Effector memory CD8-positive, alpha-beta T cell (primary cell): ENCODE measurements at places on chromosomes 7 and 10.

- DNase-seq = no peak
Measured at GRCh38 chr10:12484941-12485805, 135.8 kb downstream of the CAMK1D start.

- no peak for DNase-seq
Measured at GRCh38 chr10:88544140-88544870, 38.8 kb downstream of the RNLS start.

GRCh38 chr7:81819861-81820260 is 50.0 kb upstream of the HGF start:
- no peak for DNase-seq

- no peak for DNase-seq
Measured at GRCh38 chr10:86103391-86104101, 263.0 kb downstream of the GRID1 start.

DNA sequence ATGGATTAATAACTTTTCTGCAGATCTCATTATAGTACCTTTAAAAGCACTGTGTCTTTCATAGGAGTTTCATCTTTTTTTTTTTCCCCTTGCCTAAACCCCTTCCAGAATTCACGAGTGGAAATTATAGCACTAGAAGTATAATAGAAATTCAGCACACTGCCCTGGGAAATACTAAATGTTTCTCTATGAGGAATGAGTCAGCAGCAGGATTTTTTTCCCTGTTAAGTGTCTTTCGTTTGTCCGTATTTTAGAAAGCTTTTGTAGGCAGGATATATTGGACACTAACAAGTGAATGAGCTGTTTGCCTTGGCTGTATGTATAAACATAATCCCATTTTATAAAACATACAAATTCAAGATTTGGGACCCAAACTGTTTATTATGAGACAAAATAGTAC is 105.8 kb downstream of the EXOC4 start:
- no peak for DNase-seq

DNA sequence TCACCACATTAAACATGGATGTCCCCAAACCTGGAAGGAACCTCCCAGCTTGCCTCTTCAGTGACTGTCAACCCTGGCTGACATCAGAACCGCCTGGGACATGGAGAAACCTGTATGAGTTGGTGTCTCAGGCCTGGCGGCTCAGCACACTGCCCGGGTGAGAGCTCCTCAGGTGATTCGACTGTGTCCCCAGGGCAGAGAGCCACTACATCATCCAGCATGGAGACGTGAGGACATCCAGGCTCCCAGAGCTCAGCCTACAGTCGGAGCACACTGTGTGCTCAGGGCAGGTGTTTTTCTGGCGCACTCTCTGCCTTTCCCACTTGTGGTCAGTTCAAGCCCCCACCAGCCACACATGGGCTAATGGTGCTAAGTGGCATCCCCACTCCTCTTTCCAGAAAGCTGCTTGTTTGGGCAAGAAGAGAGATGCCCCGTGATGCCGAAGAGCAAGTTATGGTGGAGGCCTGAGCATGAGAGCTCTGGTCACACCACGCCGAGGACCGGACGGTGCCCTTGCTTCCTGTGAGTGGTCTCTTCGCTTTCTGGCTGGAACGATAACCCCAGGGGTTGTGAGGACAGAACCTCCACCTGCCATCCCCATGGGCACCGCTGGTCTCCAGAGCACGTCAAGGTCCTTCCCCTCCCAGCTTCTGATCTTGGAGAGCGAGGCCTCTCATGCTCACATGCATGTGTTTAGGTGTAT is 38.5 kb downstream of the AMZ1 start:
- DNase-seq = no peak

- DNase-seq = no peak
Measured at GRCh38 chr7:132244903-132245480, 331.3 kb downstream of the PLXNA4 start.

GRCh38 chr7:27221201-27221797 is 21.3 kb upstream of the EVX1 start:
- DNase-seq = no peak

- no peak for DNase-seq
Measured at GRCh38 chr7:95527033-95527775, 41.5 kb downstream of the ASB4 start.

GRCh38 chr7:25308246-25308645 is 80.0 kb upstream of the NPVF start:
- no peak for DNase-seq

- DNase-seq = no peak
Measured at GRCh38 chr10:80473692-80474596, 19.8 kb downstream of the TSPAN14 start.

DNA sequence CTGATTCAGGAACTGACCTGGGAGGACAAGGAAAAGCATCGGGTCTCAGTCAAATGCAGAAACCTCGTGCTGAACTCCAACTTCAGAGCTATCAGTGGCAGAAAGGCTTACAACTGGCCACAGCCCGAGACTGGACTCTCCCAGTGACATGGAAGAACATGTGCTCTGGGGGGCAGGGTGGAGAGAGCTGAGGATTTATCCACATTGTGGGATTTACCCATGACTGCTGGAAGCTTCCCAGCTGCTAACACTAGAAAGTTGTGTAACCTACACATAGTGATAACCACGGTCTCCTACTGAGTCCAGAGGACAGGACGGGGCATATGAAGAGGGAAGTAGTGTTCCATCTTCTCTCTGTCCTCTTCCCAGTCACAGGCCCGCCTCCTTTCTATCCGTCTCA is 103.4 kb downstream of the ITIH5 start:
- DNase-seq = no peak

- DNase-seq = no peak
Measured at GRCh38 chr7:2017914-2018568, 214.7 kb downstream of the MAD1L1 start.
